ENCODE measurements at places on chromosomes 7 and 10.

- no peak for DNase-seq
These were observed 94.9 kb downstream of the OAT start for GRCh38 chr10:124323806-124324205.

DNA sequence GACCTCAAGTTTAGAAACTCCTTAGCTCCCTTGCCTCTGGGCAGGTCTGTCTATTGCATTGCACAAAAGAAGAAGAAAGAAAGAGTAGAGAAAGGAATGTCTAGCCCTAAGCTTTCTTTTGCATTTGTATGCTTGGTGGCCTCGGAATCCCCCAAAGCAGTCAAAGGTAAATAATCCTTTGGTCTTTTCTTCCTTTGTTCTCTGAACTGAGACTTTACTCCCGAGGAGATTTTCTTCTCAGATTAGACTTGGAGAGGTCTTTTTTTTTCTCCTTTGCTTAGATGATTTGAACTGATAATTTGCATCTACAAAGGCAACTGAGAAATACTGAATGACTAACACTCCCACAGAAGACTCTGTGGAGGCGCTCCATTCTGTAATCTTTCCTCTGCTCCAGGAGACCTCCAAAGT is 93.2 kb downstream of the AKR1D1 start:
- no peak for DNase-seq

DNA sequence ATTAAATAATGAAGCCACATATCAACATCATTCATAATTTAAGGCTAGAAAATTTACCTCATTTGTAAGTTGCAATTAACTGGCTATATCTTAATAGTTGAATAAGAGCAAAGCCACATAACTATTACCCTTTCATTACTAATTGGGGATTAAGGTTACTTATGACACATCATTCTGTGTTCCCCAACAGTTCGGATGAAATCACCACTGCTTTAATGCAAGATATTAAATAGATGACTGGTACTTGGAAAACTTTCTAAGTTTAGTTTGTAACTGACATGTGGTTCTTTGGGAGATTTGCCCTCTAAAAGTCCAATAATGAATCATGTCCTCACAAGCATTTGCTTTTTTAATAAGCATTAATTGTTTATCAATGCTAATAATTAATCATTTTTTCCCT is 109.1 kb downstream of the MTERF1 start:
- no peak for DNase-seq

DNA sequence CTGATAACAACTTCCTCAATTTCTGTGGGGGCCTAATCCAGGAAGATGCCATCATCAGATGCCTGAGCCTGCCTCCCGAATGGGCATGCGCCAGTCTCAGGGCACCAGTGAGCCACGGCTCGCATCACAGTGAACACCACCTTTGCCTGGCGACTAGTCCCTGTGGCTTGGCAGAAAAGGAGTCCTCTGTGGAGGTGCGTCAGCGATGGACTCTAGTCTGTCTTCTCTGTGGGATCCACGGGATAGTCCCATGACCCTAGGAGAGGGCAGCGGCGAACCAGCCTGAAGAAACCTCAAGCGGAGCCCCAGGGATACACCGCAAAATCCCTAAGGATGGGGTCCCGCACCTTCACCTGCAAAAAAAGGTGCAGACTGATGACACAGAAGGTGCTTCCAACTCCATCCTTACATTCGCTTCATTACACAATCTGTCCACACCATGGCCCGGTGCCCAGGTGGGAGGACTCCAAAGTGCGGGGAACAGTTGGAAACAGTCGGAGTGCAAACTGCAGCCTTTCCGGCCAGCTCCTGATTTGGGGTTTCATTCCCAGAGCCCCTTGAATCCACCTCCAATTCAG is 35.1 kb upstream of the ZNF273 start:
- no peak for DNase-seq

DNA sequence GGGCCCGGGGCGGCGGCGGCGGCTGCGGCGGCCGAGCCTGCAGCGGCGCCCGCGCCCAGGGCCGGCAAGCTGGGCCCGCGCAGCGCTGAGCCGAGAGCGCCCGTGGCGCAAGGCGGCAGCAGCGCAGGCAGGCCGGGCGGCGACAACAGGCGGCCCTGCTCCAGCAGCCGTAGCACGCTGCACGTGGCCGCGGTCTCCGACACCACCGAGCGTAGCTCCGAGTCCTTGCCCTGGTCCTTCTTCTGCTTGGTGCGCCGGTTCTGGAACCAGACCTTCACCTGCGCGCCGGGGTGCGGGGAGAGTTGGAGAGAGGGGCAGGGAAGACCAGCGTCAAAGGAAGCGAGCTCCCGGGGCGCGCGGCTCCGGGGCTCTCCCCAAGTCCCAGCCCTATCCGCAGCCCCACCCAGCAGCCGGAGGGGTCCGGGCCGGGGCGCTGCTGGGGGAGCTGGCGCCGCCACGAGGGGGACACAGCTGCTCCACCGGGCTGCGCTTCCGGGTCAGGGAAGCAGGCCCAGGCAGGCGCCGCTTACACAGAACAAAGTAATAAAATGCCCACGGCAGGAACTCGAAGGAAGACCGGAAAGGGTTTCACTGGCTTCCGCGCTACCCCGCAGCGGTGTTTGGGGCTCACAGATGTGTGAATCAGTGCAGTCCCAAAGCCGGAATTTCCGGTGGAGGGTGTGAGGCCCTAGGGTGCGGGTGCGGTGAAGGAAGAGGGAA is 3.6 kb downstream of the VAX1 start:
- no peak for DNase-seq

DNA sequence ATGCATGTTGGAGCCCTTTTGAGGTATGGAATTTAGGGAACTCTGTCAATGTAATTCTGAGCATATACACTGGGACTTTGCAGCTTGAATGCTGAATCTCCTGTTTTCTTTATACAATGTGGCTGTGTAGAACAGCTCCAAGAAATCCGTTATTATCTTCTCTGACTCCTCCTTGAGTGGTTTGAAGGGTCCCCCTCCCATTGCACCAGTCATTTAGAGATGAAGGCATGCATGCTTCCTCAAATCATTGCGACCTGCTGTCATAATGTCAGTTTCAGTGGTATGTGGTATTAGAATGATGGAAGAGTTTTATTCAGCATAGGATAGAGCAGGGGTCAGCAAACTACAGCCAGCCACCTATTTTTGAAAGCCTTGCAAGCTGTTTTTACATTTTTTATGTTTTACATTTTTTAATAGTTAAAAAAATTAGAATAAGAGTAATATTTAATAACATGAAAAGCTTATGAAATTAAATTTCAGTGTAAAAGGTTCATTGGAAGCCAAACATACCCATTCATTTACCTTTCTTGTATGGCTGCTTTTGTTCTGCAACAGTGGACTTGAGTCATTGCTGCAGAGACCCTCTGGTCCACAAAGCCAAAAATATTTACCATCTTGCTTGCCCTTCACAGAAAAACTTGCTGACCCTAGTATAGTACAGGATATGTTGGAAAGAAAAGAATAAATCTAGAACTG is 8.1 kb downstream of the STK17A start:
- DNase-seq = no peak

- DNase-seq = no peak
These were observed 4.9 kb downstream of the MAT1A start for GRCh38 chr10:80284522-80284921.

GRCh38 chr10:132204078-132204780 is 17.5 kb downstream of the DPYSL4 start:
- DNase-seq = no peak

GRCh38 chr10:70480239-70480861 is 1.8 kb downstream of the PALD1 start:
- DNase-seq = no peak

DNA sequence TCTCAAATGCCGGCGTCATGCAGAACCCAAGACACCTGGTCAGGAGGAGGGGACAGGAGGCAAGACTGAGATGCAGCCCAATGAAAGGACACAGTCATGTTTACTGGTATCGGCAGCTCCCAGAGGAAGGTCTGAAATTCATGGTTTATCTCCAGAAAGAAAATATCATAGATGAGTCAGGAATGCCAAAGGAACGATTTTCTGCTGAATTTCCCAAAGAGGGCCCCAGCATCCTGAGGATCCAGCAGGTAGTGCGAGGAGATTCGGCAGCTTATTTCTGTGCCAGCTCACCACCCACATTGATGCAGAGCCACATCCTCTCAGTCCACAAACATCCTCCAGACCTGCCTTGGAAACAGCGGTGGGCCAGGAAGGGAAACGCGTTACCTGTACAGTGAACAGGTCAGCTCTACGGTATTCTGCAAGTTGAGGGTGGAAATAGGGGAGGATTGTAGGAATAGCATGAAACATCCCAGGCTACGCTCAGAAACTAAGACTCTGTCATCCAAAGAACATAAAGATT is 133.1 kb upstream of the PRSS1 start:
- no peak for DNase-seq

DNA sequence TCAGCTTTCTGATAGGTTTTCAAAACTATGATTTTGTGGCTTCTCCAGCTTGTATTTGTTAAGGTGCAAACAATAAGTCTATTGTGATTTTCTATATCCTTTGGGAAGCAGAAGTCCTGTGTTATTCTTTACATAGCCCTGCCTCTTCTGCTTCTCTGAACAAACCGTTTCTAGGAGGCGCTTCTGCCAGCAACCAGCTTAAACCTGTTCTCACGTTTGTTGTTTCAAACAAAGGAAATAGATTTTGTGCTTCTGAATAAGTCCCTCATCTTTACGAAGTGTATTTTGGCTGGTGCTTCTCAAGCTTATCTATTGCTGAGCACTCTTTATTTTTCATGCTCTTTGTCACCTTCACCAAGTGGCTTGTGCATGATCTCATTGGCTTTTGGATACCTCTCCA is 61.0 kb downstream of the VTI1A start:
- no peak for DNase-seq

GRCh38 chr7:8560501-8560900 is 127.1 kb downstream of the NXPH1 start:
- DNase-seq = no peak

DNA sequence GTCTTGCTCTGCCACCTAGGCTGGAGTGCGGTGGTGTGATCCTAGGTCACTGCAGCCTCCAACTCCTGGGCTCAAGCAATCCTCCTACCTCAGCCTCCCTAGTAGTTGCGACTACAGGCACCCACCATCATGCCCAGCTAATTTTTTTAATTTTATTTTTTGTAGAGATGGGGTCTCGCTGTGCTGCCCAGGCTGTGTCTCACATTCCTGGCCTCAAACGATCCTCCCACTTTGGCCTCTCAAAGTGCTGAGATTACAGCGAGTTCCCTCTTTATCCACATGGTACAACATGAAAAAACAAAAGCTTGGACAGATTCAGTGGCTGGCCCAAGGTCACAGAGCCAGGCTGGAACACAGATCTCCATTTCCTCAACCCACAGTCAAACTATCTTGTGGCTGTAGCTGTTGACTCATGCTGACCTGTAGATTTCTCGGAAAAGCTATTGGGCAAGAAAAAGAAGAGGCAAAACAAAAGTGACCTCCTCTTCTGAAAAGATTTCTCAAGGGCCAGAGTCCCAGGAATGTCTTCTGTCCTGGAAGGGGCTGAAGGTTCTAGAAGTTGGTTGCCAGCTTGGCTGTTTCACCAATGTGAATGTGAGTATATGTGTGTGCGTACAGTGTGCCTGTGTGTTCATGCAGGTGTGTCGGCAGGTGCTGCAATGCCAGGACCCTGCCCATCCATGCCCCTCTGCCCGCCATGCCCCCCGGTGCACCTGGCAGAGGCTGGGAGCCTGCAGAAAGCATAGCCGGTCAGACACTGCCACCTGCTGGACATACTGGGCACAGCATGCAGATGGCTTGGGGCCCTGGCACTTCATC is 28.4 kb downstream of the TMEM130 start:
- no peak for DNase-seq

GRCh38 chr7:1170741-1171501 is 10.9 kb upstream of the ZFAND2A start:
- DNase-seq = no peak

DNA sequence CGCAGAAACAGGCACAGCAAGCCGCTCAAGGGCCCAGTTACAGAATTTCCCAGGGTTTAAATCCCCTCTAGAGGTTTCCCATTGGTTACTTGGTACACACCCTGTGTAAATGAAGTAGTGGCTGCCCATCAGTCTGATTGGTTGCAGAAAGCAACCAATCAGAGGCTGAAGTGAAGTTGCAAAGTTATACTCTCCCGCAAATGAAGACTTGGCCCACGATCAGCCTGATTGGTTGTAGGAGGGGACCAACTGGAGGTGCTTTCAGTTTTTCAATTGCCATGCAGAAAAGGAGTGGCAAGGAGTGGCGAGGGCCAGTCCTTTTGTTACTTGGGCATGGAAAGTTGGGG is 909.2 kb upstream of the AUTS2 start:
- DNase-seq = no peak

DNA sequence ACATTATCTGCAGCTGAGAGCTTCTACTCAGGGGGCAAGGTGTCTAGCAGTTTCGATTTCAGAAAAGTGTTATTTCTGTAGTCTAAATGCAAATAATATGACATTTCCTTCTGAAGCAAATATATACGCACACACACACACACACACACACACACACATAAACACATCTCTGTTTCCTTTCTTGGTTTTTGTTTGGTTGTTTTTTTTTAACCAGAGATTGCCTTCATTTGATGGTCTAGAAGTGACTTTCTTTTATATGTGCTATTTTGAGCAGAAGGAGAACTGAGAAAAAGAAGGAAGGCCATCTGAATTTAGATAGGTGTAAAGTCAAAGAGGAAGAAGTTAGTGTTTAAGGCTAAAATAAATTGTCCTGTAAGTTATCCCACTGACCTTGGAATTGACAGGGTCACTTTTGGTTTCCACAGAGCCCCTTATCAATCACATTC is 142.2 kb downstream of the TRIL start:
- DNase-seq = no peak

- DNase-seq = no peak
These were observed 18.6 kb upstream of the TRPV6 start for GRCh38 chr7:142904128-142904527.

- no peak for DNase-seq
These were observed 97.4 kb downstream of the CHN2 start for GRCh38 chr7:29291723-29292618.

DNA sequence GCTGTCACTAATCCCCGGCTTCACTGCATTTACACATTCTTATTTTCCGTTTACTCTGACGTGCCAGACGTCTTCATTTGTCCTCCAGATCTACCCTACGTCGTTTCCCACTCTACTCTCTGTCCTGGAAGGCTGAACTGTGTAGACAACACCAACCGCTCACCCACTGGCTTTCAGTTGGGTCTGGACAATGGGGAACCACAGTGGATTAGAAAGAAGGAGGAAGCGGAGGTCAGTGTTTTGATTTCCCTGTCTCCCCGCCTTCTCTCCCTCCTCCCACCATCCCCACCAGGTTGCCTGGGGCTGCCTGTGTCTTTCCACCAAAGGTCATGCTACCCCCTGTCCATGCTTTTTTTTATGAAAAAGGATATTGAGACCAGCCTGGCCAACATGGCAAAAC is 14.0 kb upstream of the CTBP2 start:
- DNase-seq = no peak

DNA sequence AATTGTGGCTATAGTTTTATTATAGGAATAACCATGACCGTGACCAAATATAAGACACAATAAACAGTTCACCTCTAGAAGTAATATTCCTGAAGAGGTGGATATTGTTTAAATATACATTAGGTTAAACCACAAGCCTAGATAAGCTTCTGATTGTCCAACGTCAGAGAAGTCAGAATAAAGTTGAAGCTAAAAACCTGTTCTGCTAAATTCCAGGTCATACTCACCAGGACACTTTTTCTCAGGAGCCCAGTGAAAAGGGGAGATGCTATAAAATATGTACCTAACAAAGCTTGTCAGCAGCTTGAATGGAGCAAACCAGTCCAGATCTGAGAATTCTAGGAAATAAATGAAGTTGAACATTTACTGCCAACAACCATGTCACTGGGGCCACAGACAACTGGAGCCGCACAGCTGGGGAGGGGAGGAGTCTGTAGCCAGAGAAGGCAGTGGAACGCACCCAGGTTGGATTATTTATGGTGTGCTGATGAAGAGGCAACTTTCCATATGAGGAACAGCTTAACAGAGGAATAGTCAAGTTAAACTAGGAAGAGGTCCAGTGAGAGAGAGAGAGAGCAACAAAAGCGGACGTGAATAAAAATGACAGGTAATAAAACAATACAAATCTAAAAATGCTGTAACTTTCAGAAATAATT is 191.1 kb downstream of the ZNF438 start:
- no peak for DNase-seq

All from HTR-8/SVneo (cell line).